ENCODE measurements at places on chromosomes 7 and 10. TPM values are rescaled to one million over a fixed set of nuclear protein-coding genes. Genes with fewer than 3 reads are reported as not detected.

GRCh38 chr7:106978425-106979420, 65.8 kb upstream of the PRKAR2B start:
- no peak for DNase-seq

GRCh38 chr7:99092064-99092720, 51.7 kb downstream of the SMURF1 start:
- no peak for DNase-seq

DNA sequence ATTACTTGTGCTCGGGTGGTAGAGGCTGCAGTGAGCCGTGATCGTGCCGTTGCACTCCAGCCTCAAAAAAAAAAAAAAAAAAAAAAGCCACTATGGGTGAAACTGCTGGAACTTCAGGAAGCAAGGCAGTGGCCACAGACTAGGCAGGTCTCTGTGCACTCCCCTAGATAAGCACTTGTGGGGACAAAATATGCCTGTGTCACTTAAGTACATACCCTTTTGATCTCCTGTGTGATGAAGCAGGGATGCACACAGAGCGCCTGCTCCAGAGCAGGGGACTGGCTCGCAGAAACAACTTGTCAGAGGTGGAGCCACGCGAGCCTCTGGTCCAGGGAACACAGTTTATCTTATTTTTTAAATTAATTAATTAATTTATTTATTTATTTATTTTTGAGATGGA, 42.9 kb upstream of the PSAP start:
- no peak for DNase-seq

- DNase-seq: no peak
Measured at GRCh38 chr7:35828817-35829216, 28.0 kb downstream of the SEPTIN7 start.

DNA sequence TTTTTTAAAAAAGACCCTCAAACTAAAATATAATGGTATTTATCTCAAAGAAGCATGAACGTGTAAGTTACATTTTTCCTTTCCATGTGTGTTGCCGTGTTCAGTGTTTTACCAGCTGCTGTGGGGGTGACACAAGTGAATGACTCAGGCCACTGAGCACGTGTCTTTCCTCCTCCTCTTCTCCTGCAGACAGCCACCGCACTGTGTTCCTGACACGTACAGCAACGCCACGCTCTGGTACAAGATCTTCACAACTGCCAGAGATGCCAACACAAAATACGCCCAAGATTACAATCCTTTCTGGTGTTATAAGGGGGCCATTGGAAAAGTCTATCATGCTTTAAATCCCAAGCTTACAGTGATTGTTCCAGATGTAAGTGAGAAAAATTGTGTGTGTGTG, 29.7 kb downstream of the TMEM248 start:
- DNase-seq: no peak

DNA sequence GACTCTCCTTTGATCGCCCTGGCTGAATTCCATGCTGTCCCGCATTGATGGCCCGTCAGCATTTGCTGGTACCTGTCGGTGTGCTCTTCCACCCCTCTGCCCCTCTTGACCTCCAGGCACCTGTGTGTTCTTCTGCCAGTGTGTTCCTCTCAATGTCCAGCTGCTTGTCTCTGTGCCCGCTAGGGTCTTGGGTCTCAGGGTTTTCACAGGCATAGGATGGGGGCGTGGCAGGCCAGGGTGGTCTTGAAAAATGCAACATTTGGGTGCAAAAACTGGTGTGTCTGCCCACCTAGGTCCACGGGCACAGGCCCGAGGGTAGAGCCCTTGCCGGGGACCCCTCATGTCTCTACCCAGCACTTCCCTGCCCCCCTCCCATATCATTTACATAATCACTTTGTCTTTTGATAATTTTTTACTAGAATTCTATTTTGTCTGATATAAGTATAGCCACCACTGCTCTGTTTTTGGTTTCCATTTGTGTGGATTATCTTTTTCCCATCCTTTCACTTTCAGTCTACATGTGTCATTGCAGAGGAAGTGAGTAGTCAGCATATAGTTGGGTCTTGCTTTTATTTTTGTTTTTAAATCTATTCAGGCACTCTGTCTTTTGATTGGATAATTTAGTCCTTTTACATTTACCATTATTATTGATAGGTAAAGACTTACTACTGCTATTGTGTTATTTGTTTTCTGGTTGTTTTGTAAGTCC, 46.6 kb upstream of the ADRA2A start:
- DNase-seq: no peak

DNA sequence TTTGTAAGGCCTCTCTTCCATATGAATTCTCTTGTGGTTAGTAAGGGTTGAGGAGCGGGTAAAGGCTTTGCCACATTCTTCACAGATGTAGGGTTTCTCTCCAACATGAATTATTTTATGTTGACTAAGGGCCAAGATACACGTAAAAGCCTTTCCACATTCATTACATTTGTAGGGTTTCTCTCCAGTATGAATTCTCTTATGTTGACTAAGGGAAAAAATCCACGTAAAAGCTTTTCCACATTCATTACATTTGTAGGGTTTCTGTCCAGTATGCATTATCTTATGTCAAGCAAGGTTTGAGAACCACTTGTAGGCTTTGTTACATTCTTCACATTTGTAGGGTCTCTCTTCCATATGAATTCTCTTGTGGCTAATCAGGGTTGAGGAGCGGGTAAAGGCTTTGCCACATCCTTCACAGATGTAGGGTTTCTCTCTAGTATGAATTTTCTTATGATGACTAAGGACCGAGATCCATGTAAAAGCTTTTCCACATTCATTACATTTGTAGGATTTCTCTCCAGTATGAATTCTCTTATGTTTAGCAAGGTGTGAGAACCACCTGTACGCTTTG, 493.0 kb downstream of the ZNF479 start:
- no peak for DNase-seq

DNA sequence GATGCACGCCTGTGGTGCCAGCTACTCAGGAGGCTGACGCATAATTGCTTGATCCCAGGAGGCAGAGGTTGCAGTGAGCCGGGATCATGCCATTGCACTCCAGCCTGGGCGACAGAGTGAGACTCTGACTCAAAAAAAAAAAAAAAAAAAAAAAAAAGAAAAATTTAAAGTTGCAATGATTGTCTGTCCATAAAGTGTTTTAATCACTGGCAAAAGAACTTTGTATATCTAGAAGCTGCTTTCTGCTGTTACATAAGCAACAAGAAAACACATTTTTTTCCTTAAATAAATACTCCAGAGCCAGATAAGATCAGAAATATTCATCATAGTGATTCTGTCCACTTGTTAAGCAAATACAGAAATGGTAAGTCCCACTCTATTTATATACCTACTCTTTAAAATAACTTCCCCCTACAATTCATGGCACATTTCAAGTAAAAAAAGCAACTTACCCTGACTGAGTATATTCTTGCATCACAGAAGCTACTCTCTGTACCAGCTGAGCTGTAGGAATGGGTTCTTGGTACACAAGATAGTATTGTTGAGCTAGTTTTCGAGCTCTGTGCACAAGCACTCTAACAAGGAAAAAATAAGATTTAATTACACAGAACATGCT, 7.6 kb downstream of the PSMA2 start:
- DNase-seq: no peak

DNA sequence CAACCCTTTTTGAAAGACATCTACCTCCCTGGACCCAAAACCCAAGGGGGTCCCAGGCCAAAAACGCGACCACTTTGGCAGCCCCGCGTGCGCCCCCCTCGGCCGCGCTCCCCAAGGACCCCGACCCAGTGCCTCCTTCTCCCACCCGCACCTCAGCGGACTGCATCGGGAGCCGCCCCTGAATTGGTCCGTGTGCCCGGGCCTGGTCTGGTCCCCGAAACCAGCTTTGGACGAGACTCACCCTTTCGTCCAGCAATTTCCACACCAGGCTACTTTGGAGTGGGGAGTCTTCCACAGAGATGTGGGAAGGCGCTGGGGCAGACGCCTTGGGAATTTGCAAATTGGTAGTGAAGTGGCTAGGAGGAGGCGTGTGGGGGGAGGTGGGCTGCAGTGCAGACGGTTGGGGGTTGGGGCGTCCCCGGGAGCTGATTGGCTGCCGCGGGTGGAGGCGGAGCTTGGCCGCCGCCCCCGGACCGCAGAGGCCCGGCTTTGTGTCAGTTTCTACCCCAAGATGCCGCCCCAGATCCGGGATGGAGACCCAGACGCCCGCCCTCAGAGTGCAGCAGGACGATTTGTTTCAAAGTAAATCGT, 16.9 kb downstream of the TCAF1 start:
- DNase-seq: peak; percentile 41

- no peak for DNase-seq
Measured at GRCh38 chr7:117937049-117937752, 64.0 kb upstream of the CTTNBP2 start.

DNA sequence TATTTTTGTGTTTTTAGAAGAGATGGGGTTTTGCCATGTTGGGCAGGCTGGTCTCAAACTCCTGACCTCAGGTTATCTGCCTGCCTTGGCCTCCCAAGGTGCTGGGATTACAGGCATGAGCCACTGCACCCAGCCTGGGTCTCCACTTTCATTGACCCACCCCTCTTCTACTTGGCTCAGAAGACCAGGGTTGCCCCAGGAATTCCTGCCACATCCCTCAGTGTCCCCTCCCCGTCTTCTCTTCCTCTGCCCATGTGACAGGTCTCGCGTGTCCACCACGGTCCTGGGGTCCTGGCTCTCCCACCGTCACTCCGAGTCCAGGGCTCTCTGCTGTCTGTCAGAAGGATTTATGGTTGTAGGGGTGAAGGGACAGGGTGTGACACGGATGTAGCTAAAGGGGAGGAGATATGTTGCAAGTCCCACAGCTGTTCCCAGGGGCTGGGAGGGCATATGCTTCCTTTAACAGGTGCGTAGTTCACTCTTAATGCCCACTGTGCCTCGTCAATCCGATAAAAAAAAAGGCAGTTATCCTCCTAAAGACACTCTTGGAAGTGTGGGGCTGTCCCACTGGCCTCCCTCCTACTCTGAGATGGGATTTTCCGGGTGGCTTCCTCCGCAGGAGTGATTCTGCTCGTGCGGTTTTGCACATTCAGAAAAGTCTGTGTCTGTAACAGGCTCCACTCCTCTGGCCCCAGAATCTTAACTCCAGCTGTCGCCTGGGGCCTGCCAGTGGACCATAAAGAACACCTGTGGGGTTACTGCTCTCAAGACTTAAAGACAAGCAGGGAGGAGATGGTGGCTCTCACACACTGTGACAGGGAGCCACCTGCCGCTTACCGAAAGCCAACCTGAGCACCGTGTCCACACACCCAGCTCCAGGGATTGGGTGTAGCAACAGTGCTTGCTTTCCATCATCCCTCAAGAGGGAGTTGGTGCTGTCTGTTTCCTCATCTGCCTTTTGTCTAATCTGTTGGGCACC, 36.7 kb upstream of the SHH start:
- no peak for DNase-seq

- no peak for DNase-seq
Measured at GRCh38 chr7:55133630-55134358, 115.0 kb downstream of the EGFR start.

DNA sequence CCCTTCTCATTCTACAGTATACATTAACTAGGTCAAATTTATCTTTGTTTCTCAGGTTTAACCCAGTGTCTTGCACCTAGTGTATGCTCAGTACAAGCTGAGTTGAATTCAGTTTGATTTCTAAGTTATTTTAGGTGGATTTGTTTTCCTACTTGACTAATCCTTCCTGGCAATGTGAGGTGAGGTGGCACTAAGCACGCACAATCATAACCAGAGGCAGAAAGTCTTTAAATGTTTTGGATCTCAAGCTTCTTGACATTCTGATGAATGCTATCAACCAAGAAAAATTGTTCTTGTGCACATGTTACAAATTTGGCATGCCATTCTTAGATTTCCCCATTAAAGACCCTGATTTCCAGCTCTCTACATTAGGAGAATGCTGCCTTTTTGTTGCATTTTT, 3.2 kb downstream of the BZW2 start:
- no peak for DNase-seq

DNA sequence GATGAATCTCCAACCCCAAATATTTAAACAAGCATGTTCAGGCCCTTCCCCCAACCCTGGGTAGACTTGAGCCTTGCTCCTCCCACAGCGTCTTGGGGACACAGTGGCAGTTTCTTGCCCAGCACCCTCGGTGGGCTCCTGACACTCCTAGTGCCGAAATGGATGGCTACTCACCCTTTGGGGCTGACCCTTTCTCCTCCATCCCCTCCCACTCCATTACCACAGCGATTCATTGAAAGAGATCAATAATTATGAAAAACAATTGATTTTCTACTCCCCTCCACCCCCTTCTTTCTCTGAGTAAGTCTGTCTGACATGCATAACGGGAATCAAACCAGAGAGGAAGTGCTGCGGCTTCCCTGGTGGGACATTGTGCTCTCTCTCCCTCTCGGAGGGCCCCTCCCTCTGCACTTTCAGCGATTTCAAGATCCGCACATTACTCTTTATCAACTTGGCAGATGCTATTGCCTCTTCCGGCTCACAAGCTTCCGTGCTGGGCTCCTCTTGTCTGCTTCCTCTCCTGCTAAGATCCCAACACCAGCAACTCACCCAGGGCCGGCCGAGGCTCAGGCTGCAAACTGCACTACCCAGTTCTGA, 79.0 kb upstream of the PLXNA4 start:
- DNase-seq: peak; percentile 22

DNA sequence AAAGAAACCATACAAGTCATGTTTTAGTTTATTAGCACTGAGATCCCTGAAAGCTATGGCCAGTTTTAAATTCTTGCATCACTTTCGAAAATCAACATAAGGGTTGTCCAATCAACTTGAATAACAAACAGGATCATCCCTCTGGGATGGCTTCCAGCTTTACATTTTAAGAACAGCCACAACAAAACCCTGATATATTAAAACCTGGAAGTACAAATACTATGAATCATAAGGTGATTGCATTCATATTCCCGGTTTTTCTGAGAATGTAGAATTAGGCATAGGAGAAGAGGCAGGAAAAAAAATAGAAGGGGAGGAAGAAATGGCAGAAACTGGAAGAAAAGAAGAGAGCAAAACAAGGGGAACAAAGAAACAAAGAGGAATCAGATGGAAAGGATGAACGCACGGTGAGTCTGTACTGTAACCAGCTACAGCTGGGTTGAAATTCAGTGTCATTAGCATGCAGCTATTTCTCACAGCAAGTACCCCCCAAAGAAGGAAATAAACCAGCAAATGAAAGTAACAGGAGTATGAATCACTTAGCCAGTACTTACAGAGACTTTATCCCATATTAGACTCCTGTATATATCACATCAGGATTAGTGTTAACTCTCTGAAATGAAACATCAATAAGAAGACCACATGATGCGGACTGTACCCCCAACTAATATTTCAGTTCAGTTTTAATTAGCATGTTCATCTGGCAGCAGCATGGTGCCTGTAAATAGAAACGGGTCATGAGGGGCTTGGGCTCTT, 301.3 kb downstream of the RNLS start:
- DNase-seq: no peak

GRCh38 chr10:70378122-70378521, 4.3 kb downstream of the LRRC20 start:
- DNase-seq: no peak

DNA sequence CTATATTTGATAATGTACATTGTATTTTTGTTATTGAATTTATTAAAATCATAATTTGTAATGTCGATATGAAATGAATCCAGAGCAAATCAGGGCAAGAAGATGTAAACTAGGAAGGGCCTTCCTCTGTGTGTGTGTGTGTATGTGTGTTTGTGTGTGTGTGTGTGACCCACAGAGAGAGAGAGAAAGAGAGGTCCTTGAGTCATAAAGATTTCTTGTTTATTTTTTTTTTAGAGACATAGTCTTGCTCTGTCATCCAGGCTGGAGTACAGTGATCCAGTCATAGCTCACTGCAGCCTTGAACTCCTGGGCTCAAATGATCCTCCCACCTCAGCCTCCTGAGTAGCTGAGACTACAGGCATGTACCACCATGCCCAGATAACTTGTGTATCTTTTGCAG, 50.7 kb downstream of the INPP5F start:
- DNase-seq: no peak

Gene LFNG
- total RNA-seq: 11.0 TPM

Gene TDRD1
- not detected for total RNA-seq

Gene ADIRF
- total RNA-seq: 703 TPM

Gene FRAT1
- 8.4 TPM for total RNA-seq

Gene PRSS37
- total RNA-seq: not detected

Gene NEUROD6
- total RNA-seq: not detected

Gene ADCY1
- 4.3 TPM for total RNA-seq

Data from tibial nerve (tissue), 4 donors.